ENCODE measurements at places on chromosomes 12 and 14. TPM values are rescaled to one million over a fixed set of nuclear protein-coding genes. Genes with fewer than 3 reads are reported as not detected.

Gene RERG
- polyA plus RNA-seq = 0.70 TPM

Gene AKAP3
- polyA plus RNA-seq = 1.6 TPM

Gene KRT6C
- not detected for polyA plus RNA-seq

Gene KRT6A
- not detected for polyA plus RNA-seq

Gene KLRC3
- polyA plus RNA-seq = 3.4 TPM

Gene FAM222A
- polyA plus RNA-seq = 6.4 TPM

Gene LRRIQ1
- 11.1 TPM for polyA plus RNA-seq

Gene KRT74
- polyA plus RNA-seq = not detected

Gene EPYC
- polyA plus RNA-seq = not detected

Gene APOF
- not detected for polyA plus RNA-seq

Gene HOXC4
- not detected for polyA plus RNA-seq

Gene PMEL
- not detected for polyA plus RNA-seq

Gene ADGRD1
- 1.7 TPM for polyA plus RNA-seq

Gene ACOT6
- not detected for polyA plus RNA-seq

Gene GDF3
- polyA plus RNA-seq = not detected

Gene ATP2A2
- polyA plus RNA-seq = 61.2 TPM

Gene TRIAP1
- polyA plus RNA-seq = 40.7 TPM

Gene OAS1
- polyA plus RNA-seq = not detected

Gene ST8SIA1
- 22.5 TPM for polyA plus RNA-seq

Gene DLK1
- 14.8 TPM for polyA plus RNA-seq

Gene C12orf60
- polyA plus RNA-seq = 3.8 TPM

Gene KRT3
- not detected for polyA plus RNA-seq

Gene RNASE9
- polyA plus RNA-seq = not detected

Gene TRHDE
- polyA plus RNA-seq = 20.6 TPM

Gene KLRC2
- polyA plus RNA-seq = 3.7 TPM

Gene CCDC38
- not detected for polyA plus RNA-seq

Gene RPL10L
- not detected for polyA plus RNA-seq

Gene SYT10
- polyA plus RNA-seq = 15.9 TPM

Gene BIN2
- not detected for polyA plus RNA-seq

Gene CCDC177
- 3.2 TPM for polyA plus RNA-seq

Gene CLEC7A
- not detected for polyA plus RNA-seq

Gene REP15
- not detected for polyA plus RNA-seq

Gene ACSS3
- 0.52 TPM for polyA plus RNA-seq

Gene SLC22A17
- polyA plus RNA-seq = 201 TPM

Gene DEGS2
- polyA plus RNA-seq = not detected

Gene OVCH1
- 0.83 TPM for polyA plus RNA-seq

Gene RNASE3
- not detected for polyA plus RNA-seq

Gene PCBP2
- polyA plus RNA-seq = 261 TPM

Gene POTEM
- not detected for polyA plus RNA-seq

Gene MYH6
- not detected for polyA plus RNA-seq

Gene ACSM4
- polyA plus RNA-seq = not detected

Gene WNT1
- not detected for polyA plus RNA-seq

Gene MEG3
- polyA plus RNA-seq = not detected

Gene GPD1
- polyA plus RNA-seq = 1.5 TPM

Gene SEC23A
- 107 TPM for polyA plus RNA-seq

Gene FBLN5
- polyA plus RNA-seq = 1.5 TPM

Gene COX6A1
- 1,801 TPM for polyA plus RNA-seq

Gene GRIN2B
- polyA plus RNA-seq = 5.3 TPM

Gene LTBR
- not detected for polyA plus RNA-seq

Gene IAPP
- not detected for polyA plus RNA-seq

Gene KRT71
- not detected for polyA plus RNA-seq

Gene PLXNC1
- 76.3 TPM for polyA plus RNA-seq

Gene PAX9
- not detected for polyA plus RNA-seq

Gene BMP4
- polyA plus RNA-seq = 2.5 TPM

Gene ZBTB42
- not detected for polyA plus RNA-seq

Gene TC2N
- polyA plus RNA-seq = 0.54 TPM

Gene DACT1
- polyA plus RNA-seq = 125 TPM

All from neural cell (in vitro differentiated cells).